ENCODE measurements at places on chromosomes 4 and X.

GRCh38 chr4:182917182-182918043 is at the start of gene DCTD:
DCTD (minus strand) TSS chr4:182917386; CDS start chr4:182915568, 1,818 bp downstream.
- DNase-seq = peak; percentile 69

DNA sequence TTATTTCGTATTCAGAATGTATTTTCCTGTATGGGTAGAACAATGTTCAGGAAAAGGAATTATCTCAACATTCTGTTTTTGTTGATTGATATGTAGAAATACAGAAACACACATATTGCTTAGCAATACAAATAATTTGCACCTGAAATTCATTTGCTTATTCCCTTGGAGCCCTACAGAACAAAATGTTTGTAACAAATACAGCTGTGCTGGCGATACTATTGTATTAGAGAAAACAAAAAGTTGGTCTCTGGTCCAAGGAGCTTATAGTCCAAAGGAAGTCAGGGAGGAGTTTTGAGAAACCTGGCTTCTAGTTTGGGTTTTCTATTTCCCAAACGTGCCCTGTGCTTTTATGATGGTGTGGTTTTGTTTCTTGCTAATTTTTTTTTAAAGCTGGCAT is 37.8 kb upstream of the CAPN6 start:
- DNase-seq = no peak

- DNase-seq = no peak
Measured at GRCh38 chr4:124790471-124790870, 77.9 kb upstream of the ANKRD50 start.

DNA sequence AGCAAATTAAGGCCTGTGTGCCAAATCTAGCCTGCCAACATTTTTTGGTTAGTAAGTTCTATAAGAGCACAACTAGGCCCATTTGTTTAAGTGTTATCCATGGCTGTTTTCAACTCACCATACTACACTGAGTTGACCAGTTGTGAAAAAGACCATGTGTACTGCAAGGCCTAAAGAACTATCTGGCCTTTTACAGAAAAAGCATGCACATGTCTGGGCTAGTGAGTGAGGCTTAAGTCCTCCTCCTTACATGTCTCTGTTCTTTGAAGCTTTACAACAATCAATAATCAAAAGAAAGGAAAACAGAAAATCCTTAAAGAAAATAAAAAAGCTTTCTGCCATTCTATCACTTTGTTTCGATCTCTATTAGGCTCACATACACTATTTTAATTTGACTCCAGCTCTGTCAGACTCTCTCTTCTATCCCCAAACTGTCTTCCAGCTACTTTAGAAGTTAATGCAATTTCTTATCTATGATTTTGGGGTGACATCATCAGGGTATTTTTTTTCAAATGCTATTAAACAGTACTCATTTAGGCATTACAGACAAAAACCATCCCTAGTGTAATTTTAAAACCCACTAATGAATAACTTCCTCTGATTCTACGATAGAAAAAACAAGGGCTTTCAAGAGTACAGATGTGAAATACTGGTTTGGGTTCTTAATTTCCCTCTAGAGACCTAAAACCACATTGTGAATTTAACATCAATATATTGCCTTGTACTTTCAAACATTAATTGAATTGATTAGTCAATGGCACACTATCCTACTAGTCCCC is 161.8 kb downstream of the MAB21L2 start:
- no peak for DNase-seq

- DNase-seq = no peak
Measured at GRCh38 chr4:682490-683172, 6.3 kb downstream of the SLC49A3 start.

GRCh38 chr4:182922501-182923284 is 5.5 kb upstream of the DCTD start:
- DNase-seq = no peak

GRCh38 chr4:120616-121015 is 3.7 kb upstream of the ZNF718 start:
- no peak for DNase-seq

DNA sequence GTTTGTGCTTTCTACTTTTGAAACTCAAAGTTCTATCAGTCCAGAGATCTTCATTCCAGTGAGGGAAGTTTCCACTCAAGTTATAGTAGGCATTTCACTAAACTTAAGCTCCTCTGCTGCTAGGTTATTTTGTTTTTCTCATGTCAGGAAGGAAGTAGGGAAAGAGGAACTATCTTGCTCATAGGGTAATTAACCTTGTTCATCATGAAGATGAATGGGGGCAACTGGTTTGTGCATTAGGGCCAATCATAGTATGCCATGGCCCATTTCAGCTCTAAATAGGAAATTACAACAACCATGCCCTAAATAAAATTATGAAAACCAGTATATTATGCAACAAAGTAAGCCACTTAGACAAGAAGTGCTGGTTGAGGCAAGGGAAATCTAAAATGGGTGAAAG is 804.7 kb upstream of the NDST4 start:
- DNase-seq = no peak

- DNase-seq = no peak
Measured at GRCh38 chr4:67910585-67910905, 26.7 kb upstream of the TMPRSS11D start.

- DNase-seq = no peak
Measured at GRCh38 chr4:16760617-16761363, 137.7 kb downstream of the LDB2 start.

DNA sequence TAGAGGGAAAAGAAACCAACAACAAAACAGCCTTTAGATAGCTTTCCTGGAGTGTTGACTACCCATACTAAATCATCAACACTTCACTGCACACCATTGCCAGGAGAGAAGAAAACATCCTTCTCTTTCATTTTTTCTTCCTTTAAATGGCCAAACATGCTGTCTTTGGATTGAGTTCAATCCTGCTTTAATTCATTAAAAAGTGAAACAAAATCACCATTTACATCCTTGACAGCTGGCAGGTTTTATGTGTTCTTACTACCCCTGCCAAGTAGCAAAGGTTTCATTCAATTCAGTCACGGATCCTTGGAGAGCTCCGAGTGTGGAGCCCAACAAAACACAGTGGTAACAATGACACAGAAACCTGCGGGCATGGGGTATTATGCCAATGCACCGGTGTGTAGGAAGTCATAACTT is 568.3 kb downstream of the ANKRD50 start:
- DNase-seq = no peak

- DNase-seq = no peak
Measured at GRCh38 chr4:74738464-74739143, 55.7 kb downstream of the BTC start.

GRCh38 chr4:24003496-24003895 is 113.6 kb upstream of the PPARGC1A start:
- DNase-seq = no peak

- no peak for DNase-seq
Measured at GRCh38 chrX:38968344-38969216, 167.3 kb downstream of the MID1IP1 start.

GRCh38 chr4:60033826-60034225 is 1166.3 kb upstream of the ADGRL3 start:
- no peak for DNase-seq

- DNase-seq = no peak
Measured at GRCh38 chr4:159855731-159856130, 752.9 kb downstream of the RAPGEF2 start.

- DNase-seq = no peak
Measured at GRCh38 chr4:8587469-8588195, 4.9 kb upstream of the CPZ start.

DNA sequence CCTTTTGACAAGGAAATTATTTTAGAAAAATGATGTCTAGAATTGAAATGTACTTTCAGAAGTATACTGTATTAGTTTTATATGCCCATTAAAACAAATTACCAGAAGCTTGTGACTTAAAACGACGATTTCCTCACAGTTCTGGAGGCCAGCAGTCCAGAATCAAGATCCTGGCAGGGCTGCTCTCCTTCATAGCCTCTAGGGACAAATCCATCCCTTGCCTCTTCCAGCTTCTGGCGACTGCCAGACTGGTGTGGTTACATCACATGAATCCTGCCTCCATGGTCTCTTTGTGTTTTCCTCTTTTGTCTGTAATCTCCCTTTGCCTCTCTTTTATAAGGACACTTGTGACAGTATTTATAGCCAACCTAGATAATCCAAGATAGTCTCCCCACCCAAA is 97.1 kb downstream of the IQCM start:
- no peak for DNase-seq

- no peak for DNase-seq
Measured at GRCh38 chr4:8639777-8640720, 47.5 kb downstream of the CPZ start.
